HAP-1 (cell line): ENCODE measurements at places on chromosomes 16 and 17.

DNA sequence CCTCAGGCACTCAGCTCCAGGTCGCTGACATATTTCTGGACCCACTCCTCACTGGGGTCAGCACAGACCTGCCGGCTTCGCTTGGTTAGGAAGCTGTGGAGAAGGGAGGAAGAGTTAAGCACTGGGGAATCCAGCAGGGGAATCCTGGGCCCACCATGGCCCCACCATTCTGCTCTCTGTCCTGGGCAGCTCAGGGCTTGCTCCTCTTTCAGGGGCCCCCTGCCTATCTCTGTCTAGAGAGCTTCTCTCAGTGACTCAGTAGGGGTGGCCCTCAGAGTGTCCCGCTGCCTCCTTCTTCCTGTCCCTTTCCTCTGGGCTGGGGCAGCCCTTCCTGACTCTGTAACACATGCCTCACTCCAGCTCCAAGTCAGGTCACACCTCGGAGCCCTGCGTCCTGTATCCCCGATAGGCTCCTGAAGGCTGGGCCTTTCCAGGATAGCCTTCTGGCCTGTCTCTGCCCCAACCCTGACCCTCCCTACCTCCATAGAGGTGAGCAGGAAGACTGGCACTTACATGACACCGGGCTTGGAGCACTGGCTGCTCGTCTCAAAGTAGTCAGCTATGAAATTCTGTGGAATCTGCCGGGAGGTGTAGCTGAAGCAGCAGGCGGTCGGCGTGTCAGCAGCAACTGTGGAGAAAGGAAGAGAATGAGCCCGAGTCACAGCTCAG, 1.1 kb downstream of the CCL3 start:
- DNase-seq = no peak

DNA sequence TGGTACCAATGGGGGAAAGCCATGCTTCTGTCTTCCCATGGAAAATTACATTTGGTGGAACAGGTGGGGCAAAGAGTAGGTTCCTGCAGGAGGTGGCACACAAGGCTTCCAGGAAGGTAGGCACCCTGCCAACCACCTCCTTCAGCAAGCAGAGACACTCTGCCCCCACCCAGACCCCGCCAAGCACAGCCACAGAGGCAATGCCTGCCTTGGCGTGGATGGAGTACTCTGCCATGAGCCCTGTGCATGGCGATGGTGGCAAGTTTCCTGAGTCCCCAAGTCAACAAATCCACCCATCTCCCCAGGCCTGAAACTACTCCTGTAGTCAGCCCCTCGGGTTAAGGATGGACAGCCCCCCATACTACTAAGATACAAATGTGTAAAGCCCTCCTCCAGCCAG, 119.2 kb upstream of the GNAO1 start:
- DNase-seq = no peak

- DNase-seq = no peak
Observed at GRCh38 chr17:73800893-73801292, 156.6 kb upstream of the SDK2 start.

- no peak for DNase-seq
Observed at GRCh38 chr16:966505-966904, 4.3 kb downstream of the LMF1 start.

- DNase-seq = peak; percentile 65
Observed at GRCh38 chr17:67995570-67996263, 552 bp downstream of the C17orf58 start.

DNA sequence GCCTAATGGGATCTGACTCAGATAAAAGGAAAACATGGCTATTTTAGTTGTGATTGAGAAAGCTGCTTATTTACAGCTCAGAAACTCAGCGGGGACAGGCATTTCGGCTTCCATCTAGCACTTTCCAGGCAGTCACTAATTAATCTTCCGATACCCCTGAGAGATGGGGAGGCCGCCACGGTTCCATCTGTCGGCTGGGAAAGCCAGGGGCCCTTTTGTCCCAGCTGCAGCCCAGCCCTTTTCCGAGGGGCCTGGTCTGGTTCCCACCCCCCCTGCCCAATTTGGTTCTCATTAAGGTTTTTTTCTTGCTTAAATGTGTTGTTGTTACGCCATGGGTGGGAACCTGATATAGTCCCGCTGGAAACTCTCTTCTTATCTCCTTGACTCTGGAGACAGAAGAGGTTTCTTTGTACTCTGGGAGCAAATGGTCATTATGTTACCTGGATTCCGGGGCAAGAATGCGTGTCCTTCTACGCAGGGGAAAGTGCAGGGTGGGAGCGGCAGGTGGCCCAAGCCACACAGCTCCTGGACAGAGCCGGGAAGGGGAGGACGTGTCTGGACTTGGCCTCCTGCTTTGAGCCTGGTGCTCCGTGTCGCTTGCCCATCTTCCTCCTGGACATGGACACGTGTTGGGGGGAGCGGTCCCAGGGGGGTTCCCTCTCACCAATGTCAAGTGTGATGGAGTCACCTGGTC, 50.9 kb upstream of the GSE1 start:
- DNase-seq = no peak

- no peak for DNase-seq
Observed at GRCh38 chr17:557371-557770, 157.3 kb downstream of the VPS53 start.

- no peak for DNase-seq
Observed at GRCh38 chr16:51971184-51971583, 575.8 kb downstream of the TOX3 start.

GRCh38 chr17:70434536-70435490, 265.5 kb downstream of the KCNJ2 start:
- no peak for DNase-seq

DNA sequence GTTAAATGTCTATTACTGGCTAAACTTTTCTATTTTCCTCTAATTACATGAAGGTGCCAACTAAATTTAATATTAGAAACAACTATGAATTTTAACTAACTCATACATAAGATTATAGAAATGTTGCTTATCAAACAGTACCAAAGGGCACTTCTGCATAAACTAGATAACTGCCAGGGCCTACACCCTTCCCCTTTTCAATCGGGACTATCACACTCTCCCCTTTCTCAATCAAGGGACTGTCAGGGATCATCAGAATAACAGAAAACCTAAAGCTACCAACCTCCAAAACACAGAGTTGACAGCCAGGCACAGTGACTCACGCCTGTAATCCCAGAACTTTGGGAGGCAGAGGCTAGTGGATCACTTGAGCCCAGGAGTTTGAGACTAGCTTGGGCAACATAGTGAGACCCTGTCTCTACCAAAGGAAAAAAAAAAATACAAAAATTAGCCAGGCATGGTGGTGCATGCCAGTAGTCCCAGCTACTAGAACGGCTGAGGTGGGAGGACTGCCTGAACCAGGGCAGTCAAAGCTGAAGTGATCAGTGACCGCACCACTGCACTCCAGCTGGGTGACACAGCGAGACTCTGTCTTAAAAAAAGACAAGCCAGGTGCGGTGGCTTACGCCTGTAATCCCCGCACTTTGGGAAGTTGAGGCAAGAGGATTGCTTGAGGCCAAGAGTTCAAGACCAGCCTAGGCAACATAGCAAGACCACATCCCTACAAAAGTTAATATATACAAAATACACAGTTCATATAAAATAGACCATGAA, 3.2 kb upstream of the PHLPP2 start:
- DNase-seq = no peak

DNA sequence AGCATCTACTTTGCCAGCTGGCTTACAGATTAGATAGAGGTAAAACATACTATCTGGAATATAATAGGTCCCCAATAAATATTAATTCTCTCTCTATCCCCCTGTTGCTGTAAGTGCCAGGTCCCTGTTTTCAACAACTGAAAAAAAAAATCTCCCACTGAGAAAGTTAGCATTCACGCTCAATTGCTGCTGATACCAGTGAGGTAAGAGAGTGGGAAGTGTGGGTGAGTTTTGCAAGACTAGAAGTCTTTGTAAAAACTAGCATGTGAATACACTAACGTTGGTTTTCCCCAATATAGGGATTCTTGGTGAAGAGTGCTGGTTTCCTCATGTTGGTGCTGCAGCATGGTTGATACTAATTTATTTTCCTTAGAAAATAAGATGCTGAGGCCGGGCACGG, 11.7 kb upstream of the TAOK1 start:
- no peak for DNase-seq

GRCh38 chr16:9610727-9611126, 519.3 kb downstream of the HAPSTR1 start:
- no peak for DNase-seq

GRCh38 chr16:11022002-11022401, 77.6 kb downstream of the CLEC16A start:
- no peak for DNase-seq

GRCh38 chr17:18141210-18141803, 32.8 kb downstream of the MYO15A start:
- DNase-seq = peak; percentile 66

DNA sequence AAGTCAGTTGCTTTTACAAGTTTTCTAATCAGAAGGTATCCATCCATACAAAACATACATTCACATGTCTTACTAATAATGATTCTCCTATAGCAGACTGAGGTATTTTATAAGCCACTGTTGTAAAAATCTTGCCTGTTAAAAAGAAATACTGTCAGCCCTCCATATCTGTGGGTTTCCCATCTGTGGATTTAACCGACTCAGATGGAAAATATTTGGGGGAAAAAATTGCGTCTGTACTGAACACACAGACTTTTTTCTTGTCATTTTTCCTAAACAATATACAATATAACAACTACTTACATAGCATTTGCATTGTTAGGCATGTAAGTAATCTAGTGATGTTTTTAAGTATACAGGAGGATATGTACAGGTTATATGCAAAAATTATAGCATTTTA, 90.4 kb downstream of the PARN start:
- DNase-seq = no peak
